Cardiac fibroblast (primary cell): ENCODE measurements at places on chromosomes 5 and 9.
A peak's percentile ranks its signal among the peaks of the same experiment; 100 is the strongest.

DNA sequence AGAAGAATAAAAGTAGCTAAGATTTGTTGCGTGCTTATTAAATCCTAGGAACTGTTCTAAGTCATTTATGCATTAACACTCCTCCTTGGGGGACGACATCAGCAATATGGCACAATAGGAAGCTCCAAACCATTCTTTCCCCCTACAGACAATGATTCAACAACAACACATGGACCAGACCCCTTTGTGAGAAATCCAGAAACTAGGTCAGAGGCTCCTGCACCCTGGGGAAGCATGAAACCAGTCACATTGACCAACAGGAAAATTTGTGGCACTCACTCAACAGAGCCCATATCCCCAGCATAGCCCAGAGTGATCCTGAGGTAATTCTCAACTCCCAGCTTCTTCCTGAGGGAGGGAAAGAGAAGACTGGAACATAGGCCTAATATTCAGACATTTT lies 294.4 kb downstream of the HINT1 start:
- DNase-seq, result peak; percentile 9

DNA sequence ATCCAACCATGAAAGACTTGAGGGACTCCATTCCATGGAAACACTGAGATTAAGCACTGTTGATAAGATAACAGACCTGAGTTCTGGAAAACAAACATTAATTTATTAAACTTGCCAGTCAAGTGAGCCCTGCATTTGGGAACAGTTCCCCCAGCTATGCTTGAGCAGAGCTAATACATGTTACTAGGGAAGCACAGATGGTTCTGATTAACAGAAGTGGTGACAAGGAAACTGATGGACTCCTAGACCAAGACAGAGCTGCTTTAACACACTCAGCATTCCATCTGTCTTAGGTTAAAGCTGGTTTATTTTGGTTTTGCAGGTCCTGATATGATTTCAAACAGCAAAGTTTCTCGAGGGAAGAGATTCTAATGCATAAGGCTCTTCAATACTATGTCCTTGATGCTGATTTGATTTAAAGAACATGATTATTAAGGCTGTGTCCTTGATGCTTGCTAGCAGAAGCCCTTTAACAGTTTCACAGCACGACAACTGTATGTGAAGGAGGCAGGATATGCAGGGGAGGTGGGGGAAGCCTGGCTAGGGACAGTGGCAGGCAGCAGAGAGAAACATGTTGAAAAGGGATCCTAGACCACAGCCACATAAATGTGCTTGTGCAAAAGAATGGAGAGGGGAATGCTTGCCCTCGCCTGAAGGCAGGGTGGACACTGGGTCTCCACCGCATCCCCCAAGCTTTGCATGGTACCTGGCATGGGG lies 66.2 kb downstream of the ACTBL2 start:
- DNase-seq, result peak; percentile 85

DNA sequence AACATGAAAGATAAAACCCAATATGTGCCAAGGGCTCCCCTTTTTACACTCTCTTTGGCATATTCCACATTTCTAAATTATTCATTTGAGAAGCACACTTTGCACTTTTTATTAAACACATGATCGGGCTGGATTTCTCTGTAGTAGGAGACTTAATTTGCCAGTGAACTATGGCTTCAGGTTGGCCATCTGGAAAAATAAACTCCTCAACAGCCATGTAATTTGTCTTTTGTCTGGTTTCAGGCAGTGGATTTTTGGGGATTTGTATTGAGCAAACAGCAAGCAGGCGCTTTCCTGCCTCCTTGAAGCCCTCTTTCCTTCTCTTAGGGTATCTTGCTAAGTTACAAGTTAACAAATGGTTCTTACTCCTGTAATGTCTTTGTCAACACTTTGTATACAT lies 73.0 kb upstream of the DMRTA1 start:
- no peak for DNase-seq

DNA sequence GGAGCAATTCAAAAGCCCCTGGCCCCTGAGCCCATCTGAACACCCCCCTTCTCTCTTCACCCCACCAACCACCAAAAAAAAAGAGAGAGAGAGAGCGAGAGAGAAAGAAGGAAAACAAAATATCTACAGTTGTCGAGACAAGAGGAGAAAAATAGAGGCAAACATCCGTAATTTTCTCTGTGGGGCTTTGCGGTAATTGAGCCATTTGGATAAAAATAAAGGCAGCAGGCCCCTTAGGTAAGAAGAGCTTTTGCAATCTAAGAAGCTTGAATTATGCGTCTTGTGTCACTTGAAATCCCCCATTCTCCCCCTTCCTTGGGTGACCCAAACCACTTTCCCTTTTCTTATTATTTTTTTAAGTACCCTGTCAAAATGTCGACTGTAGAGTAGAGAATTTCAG lies 35.5 kb upstream of the FUBP3 start:
- DNase-seq, result no peak

GRCh38 chr9:31700252-31701045 lies 684.0 kb upstream of the ACO1 start:
- no peak for DNase-seq

GRCh38 chr5:24444414-24444813 lies 200.4 kb downstream of the CDH10 start:
- DNase-seq, result no peak

DNA sequence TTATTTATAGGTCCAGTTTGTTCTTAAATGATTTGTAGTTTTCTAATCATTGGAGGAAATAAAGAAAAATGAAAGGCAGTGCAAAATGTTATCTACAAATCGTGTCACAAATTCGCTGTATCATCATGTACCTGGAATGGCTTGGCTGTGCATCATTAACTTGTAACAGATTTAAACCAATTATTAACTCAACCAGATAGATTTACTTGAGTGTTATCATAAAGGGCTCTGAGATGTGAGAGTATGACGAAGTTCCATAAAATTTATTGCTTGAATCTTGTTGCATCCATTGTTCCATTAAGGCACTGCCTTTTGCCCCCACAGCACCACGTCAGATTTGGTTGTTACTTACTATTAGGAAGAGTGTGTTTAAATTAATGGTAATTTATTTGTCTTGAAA lies 23.5 kb downstream of the PCSK5 start:
- no peak for DNase-seq

GRCh38 chr5:77463905-77464304 lies 28.2 kb downstream of the WDR41 start:
- peak; percentile 31 for DNase-seq

- no peak for DNase-seq
Measured at GRCh38 chr9:137367506-137368430, 55.2 kb downstream of the EXD3 start.

- DNase-seq, result no peak
Measured at GRCh38 chr5:172007175-172008110, 1.0 kb upstream of the FBXW11 start.

GRCh38 chr5:5293029-5293428 lies 129.4 kb upstream of the ICE1 start:
- DNase-seq, result no peak

DNA sequence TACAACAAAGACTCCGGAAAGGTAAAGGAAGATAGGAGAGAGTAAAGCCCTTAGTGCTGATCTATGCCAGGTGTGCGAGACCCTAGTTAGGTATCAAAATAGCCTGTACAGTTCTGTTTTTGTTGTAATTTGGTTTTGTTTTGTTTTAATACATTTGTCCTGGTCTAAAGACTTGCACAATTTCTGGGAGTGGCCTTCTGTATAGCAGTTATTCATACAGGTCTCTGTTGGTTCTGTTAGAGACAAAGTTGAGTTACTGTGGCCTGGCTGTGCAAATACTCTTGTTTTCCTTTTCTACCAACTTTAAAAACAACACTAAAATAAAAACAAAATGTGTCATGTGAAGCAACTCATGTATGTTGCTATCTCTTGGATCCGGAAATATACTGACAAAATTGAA lies 163.6 kb downstream of the COMMD10 start:
- DNase-seq, result no peak

- no peak for DNase-seq
Measured at GRCh38 chr9:85064811-85065371, 395.4 kb downstream of the NTRK2 start.

GRCh38 chr5:140251527-140251973 lies 51.4 kb downstream of the PFDN1 start:
- peak; percentile 98 for DNase-seq

DNA sequence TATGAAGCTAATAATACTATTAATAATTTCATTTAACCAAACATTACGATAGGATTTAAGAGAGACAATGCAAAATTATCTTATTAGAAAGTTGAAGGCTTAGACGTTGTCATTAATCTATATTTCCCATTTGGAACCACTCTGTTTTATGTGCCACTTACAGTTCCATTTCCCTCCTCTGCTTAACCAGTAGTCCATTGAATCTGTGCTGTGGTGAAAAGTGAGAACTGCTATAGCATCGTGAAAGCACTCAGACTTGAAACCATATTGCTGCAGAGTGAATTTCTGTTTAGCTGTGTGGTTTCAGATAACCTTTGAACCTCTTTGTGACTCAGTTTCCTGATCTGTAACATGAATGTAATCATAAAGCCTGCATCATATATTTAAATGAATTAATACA lies 2304.5 kb downstream of the MAT2B start:
- DNase-seq, result no peak

GRCh38 chr9:91900797-91901177 lies 49.2 kb downstream of the ROR2 start:
- no peak for DNase-seq

DNA sequence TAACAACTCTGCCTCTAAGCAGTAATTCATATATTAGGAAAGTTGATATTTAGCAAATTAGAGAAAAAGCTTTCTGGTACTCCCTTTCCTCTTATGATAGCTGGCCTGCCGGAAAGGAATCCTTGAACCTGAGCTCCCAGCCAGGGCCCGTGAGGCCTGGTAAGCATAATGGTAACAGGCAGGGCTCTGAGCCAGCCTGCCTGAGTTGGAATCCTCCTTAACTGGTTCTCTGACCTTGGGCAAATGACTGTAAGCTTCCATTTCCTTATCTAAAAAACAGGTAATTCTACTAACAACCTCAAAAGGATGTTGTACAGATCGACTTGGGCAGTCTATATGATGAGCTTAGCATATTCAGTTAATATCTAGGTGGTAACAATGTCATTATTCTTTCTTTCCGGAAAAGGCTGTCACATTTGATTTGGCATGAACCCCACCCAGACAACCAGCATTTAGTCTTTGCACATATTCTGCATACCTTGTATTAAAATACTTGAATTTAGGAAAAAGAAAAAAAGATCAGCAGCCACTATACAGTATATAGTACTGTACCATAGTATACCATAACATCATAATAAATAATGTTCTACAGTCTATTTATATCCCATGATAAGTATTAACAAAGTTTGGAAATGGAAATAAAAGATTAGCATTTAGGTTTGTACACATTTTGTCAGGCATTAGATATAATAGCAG lies 55.7 kb upstream of the MAP3K1 start:
- no peak for DNase-seq

GRCh38 chr5:51386916-51387883 lies 4.0 kb downstream of the ISL1 start:
- DNase-seq, result no peak

GRCh38 chr9:87684627-87685219 lies 41.2 kb upstream of the CTSL start:
- DNase-seq, result peak; percentile 49

GRCh38 chr5:170528976-170529375 lies 25.2 kb downstream of the KCNIP1 start:
- DNase-seq, result no peak

DNA sequence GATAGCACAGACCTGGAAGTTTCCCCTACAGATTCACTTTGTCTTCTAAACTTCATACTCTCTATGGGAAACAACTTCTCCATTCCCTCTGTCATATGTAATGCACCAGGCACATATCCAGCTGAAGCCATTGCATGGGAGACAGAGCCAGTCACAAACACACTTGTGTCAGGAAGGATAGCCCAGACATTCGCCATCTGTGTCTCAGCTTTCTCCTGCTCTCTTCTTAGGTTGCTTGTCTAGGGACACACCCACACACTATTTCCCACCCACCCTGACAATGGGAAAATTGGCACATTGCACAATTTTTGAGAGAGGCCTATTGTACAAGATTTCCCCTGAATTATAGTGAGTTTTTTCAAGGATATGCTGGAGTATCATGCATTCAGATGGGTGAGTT lies 158.4 kb upstream of the MPDZ start:
- no peak for DNase-seq

GRCh38 chr5:97135868-97136267 lies 6.5 kb downstream of the LIX1 start:
- no peak for DNase-seq

DNA sequence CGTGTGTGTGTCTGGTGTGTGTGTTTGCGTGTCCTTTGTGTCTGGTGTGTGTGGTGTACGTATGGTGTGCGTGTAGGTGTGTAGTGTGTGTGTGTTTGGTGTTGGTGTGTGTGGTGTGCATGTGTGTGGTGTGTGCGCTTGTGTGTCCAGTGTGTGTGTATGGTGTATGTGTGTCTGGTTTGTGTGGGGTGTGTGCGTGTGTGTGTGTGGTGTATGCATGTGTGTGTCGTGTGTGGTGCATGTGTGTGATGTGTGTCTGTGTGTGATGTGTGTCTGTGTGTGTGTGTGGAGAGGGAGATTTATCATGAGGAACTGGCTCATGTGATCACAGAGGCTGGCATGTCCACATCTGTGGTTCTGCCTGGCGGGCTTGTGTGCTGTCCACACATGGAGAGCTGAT lies 71.7 kb downstream of the CACNA1B start:
- no peak for DNase-seq

DNA sequence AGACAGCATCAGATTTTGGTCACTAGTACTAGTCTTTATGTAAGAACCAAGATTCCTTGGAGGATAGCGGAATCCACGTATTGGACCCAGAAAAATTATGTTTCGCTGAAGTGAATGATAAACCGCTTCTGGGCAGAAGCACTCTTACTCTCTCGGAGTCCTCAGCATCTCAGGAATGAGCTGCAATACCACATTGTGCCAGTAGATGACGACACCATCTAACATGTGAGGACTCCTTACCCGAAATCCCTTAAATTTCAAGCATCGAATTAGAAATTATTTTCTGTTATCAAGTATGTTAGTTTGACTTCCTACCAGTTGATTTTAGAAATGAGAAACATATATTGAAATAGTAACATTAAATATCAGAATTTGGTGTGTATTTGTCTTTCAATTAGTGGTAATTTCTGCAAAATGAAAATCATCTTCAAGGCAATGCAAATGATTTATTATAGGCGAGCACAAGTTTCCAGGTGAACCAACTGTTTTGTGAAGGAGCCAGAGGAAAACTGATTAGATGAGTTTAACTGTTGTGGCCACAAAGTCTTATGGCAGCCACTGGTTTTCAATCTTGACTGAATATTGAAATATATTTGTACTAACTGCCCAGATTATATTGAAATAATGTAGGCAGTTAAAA lies 66.0 kb upstream of the CAMK4 start:
- peak; percentile 88 for DNase-seq

GRCh38 chr5:83856881-83857280 lies 136.2 kb upstream of the HAPLN1 start:
- DNase-seq, result no peak

DNA sequence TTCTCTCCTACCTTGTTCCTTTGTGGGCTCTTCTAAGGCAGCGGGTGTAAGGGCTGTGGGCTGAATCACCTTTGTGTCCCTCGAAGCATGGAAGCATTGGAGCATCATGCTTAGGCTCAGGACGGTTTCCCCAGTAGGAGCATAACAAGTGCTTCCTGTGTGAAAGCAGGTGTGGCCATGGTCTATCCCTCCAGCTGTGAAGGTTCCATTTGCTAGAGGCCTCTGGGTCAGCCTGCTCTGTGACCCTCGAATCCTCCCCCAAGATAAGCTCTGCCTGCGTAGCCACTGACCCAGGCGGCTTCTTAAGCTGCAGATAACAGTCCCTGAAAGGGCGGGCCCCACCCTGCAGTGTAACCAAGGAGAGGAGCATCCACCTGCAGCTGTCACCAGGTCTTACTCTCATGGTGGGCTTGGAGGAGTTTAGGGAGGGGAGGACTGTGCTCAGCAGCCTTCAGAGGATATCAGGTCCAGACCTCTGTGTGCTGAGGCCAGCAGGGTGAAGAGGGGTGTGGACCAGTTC lies 8.4 kb upstream of the NDST1 start:
- DNase-seq, result no peak
